ENCODE measurements at places on chromosomes 4 and X.

GRCh38 chrX:133661962-133662839 lies 246.9 kb upstream of the GPC4 start:
- no peak for DNase-seq

GRCh38 chrX:14030174-14030530 lies 460 bp upstream of the GEMIN8 start:
- DNase-seq = no peak

- DNase-seq = no peak
Measured at GRCh38 chr4:74056114-74056857, 17.8 kb upstream of the CXCL3 start.

DNA sequence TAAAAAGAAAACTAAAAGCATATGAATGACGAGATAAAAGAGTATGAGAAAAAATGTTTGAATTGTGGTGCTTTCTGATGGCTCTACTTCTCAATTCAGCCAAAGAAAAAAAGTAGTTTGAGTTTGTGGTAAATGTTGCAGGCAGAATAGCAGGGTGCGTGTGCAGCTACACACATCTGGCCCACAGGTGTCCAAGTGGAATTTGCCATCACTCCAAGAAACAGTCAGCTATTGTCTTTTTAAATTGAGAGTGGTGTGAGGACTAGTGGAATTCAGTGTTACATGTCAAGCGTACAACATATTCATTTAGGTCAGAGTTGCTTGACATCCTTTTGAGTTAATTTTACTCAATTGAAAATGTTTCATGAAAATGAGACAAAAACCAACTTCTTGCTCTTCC lies 424.8 kb upstream of the MAD2L1 start:
- DNase-seq = no peak

DNA sequence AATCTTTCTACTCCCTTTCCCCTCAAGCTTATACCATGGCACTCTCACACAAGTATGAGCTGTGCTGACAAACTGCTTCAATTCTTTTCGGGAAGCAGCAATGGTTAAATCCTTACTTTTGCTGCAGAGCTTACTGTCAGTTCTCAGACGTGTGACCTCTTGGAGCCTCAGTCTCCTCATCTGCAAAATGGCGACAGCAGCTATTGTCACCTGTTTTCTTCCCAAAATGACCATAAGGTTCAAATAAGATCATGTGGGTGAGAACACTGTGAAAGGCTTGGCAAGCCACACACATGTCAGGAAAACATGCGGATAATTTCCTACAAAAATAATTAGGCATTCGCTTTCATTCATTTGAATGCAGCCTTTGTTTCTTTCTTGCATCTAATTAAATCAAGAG lies 36.8 kb upstream of the IRF2 start:
- no peak for DNase-seq

- DNase-seq = no peak
Measured at GRCh38 chr4:70182517-70183167, 12.9 kb upstream of the ODAM start.

DNA sequence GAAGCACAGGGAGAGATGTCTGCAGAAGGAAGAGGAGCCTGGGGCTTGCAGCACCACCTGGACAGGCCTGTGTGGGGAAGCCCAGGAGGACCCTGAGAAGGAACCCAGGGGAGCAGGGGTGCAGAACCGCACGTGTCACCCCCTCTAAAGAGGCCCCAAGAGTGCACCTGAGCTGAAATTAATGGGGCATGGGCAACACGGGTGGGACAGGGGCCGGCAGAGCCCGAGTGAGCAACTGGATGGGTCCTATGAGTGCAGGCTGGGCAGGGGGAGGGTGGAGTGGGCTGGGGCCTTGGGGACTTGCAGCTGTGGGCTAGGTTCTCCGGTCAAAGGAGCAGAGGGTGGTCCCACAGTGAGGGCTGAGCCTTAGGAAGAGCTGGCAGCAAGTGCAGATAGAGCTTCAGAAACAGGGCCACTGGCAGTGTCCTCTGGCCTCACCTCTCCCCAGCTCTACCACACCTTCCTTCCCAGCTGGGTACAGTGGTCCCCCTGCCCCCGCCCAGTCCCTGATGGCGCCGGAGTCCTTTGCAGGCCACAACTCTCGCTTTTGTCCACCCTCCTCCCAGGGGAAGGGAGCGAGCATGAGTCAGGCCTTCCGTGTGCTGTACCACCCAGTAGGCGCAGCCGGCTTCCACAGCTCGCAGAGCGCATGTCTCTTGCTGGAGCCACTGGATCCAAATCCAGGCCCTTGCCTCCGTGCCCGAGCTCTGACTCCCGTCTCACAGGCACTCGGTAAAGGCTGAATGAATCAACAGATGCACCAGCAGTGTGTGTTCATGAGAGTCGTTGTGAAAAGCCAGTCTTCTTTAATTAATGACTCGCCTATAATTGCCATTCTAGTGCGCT lies 131.6 kb downstream of the HMX1 start:
- no peak for DNase-seq

- no peak for DNase-seq
Measured at GRCh38 chr4:89535251-89535650, 227.7 kb upstream of the GPRIN3 start.

- DNase-seq = no peak
Measured at GRCh38 chr4:6095023-6095752, 77.0 kb upstream of the C4orf50 start.

DNA sequence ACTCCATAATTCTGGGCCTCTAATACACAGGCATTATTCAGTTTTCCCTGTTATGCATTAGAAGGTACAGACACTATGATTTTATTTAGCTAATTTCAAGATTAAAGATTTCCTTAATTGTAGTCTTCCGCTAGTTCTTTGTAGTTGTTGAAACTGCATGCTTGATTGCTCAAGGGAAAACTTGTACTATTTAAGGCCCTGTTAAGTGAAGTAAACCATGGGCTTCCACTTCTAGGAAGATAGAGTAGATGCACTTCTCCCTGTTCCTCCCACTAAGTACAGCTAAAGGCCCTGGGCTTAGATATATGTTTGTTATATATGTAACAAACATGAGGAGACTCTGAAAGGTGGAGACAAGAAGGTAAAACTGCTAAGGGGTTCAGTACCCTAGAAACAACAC lies 215.8 kb upstream of the LEF1 start:
- DNase-seq = no peak

GRCh38 chr4:83335701-83336100 lies 1.1 kb upstream of the HPSE start:
- no peak for DNase-seq

GRCh38 chr4:10687526-10687925 lies 3.0 kb upstream of the CLNK start:
- DNase-seq = no peak

- no peak for DNase-seq
Measured at GRCh38 chr4:91601401-91601800, 702.4 kb upstream of the GRID2 start.

DNA sequence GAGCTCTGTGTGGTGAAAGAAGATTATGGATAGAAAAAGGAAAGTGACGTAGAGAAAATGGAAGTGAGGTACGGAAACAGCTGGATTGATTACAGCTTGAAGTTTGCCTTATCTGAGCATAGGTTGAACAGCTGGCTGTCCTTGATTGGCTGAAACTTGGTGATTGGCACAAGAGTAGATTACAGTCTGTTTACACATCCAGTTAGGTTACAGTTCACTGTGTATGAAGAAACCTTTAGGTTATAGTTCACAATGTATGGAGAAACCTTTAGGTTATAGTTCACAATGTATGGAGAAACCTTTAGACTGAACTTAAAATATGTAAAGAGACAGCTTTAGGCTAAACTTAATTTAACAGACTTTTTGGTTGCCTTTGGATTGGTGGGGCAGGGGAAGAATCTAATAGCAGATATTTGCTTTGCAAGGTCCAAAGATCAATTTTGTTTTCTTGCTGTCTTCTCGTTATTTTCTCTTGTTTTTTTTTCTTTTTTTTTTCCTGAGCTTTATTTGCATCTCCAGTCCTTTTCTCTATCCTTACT lies 15.6 kb upstream of the ART3 start:
- no peak for DNase-seq

DNA sequence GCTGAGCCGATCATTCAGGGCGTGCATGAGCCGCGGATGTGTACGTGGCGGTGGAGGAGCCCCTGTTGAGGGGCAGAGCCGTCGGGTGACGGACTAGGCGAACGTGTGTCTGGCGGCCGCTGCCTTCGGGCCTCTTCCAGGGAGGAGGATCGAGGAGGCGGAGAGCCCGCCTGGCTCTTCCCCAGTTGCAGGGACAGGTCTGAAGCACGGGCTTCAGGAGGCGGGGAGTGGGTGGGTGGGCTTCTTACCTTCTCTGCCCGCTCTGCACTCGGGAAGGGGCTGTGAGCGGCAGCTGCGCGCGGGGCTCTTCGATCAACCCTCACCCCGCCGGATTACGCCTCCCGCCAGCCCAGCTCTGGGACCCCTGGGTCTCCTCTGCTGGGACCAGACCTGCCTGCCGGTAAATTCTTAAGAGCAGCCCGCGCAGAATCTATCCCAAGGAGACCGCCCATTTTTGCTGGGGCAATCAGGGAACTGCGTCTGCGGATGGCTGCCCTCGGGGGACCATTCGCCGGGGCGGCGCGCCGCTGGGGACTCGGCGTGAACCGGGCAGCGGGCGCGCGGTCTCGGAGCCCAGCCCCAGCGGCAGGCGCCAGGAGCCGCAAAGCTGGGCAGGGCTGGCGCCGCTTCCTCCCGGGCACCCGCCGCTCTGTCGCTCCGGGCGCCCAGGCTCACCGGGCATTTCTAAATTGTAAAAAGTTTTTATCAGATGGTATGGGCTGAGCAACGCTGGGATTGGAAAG lies 4.9 kb downstream of the PLAC8 start:
- peak; percentile 58 for DNase-seq

GRCh38 chr4:174764105-174764729 lies 64.8 kb downstream of the GLRA3 start:
- no peak for DNase-seq

- DNase-seq = no peak
Measured at GRCh38 chrX:106899276-106899675, 3.9 kb downstream of the RIPPLY1 start.

GRCh38 chrX:125505207-125505606 lies 185.5 kb downstream of the TEX13C start:
- DNase-seq = no peak

DNA sequence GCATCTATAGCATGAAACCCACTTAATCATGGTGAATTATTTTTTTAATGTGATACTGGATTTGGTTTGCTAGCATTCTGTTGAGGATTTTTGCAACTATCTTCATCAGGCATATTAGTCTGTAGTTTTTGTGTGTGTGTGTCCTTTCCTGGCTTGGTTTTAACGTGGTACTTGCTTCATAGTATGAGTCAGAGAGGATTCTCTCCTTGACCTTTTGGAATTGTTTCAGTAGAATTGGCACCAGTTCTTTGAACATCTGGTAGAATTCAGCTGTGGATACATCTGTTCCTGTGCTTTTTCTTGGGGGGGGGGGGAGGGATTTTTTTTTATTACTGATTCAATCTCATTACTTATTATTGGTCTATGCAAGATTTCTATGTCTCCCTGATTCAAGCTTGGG lies 232.0 kb upstream of the KLF8 start:
- DNase-seq = no peak

DNA sequence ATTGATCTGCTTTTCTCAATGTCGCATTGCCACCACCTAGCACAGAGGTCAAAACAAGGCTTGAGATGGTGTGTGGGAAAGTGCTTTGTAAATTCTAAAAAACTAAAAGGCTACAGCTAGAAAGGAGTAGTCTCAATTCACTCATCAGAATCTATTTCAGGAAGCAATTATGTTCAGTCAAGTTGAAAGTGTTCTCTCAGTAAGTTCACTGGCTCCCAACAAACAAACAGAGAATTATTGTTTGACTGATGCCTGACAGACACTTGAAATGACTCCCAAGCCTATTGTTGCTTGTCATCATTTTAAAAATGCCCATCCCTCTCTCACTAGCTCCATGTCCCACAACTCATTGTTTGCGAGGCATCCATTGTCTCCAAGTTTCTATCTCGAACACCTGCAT lies 419.6 kb upstream of the CPEB2 start:
- no peak for DNase-seq

DNA sequence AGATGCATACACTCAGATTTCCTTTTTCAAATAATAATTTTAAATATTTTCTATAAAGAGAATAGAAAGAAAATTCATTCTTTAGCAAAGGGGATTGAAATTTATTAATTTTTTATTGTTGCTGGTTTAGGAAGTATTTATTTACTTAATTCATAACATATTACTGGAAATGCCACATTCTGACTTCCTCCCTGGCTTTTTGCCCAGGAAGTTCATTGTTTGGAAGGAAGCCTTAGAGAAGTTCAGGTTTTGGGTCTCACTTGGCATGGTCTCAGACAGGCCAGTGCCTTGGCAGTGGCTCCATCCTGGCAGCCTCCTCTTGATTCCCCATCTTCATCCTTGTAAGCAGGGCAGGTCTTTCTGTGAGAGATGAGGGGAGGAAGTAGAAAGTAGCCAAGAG lies 50.5 kb downstream of the IL15 start:
- DNase-seq = no peak

- DNase-seq = no peak
Measured at GRCh38 chr4:73850261-73850970, 2.7 kb upstream of the PF4V1 start.

DNA sequence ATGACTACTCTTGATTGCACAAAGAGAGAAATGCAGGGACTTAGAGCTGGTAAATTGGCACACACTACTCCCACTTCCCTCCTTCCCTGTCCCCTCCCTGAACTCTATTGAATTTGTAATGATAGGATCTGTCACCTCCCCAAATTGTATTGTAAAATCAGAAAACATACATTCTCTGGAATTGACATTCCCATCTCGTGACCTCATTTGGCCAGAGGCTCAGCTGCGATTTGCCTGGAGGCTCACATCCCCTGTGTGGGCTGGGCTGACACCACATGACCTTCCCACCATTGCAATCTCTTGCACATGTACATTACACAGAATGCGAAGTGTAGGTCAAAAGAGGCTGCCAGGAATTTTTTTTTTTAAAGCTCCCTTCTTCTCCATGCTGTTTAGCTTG lies 172.1 kb downstream of the MID1IP1 start:
- no peak for DNase-seq
